ENCODE measurements at places on chromosomes 1 and 21. TPM values are rescaled to one million over a fixed set of nuclear protein-coding genes. Genes with fewer than 3 reads are reported as not detected.
A peak's percentile ranks its signal among the peaks of the same experiment; 100 is the strongest.

Gene S100A3
- polyA plus RNA-seq: 2.2 TPM

Gene HLX
- 9.4 TPM for polyA plus RNA-seq

Gene KCNQ4
- 1.1 TPM for polyA plus RNA-seq

Gene DEPDC1
- polyA plus RNA-seq: 0.42 TPM

Gene SPATA17
- 0.75 TPM for polyA plus RNA-seq

Gene SLAMF9
- polyA plus RNA-seq: not detected

Gene NGF
- polyA plus RNA-seq: 9.3 TPM

DNA sequence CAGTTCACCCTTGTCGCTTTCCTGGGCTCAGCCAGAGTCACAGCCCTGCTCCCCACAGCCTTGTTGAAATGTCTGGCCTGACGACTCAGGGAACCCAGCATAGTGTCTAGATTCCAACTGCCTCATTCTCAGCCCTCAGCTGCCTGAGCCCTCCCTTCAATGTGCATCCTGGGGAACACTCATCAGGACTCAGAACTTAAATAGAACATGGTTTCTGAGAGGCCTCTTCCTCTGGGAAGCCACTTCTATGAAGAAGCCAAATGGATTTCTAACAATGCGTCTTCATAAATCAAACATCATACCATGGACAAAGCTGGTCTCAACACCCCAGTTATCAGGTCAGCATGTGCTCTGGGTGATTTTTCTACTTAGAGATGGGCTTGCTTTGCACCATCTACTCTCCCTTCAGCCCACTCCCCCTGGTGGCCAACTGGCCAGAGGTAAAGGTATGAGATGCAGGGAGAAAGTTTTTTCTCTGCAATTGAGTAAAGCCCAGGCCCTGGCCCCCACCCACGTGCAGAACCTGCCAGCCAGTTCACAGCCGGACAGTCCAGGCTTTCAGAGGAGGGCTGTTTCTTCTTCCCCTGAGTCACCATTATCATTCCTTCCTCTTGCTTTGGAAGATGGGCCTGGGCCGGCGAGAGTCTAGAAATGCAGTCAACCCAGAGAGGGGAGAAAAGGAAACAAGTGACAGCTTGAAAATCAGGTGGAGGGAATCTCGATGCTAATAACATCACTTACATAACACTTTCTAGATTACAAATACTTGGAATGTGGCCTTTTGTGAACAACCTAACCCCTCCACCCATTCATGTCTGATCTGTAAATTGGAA is 32.1 kb downstream of the CD244 start:
- no peaks in the 10 kb centered on the region for H3K27me3 ChIP-seq
- no peak overlapping the region for H3K27ac ChIP-seq
- H3K4me1 ChIP-seq: no peaks in the 10 kb centered on the region
- DNase-seq: peak; percentile 45

DNA sequence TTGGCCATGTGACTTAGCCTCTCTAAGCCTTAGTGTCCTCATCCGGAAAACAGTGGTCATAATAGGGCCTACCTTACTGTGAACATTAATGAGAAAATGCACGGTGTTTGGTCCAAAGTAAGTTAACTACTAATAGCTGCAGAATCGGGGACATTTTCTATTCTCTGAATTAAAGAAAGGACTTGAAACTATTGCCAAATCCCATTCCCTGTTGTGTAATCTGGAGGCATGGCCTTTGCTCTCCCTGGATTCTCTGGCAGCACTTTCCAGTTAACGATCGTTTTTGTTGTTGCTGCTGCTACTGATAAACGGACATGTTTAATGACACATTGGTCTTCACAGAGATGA is 30.5 kb downstream of the FMO4 start:
- no peak overlapping the region for H3K27ac ChIP-seq
- H3K4me1 ChIP-seq: no peaks in the 10 kb centered on the region
- H3K36me3 ChIP-seq: no peaks in the 10 kb centered on the region
- no peaks in the 10 kb centered on the region for H3K27me3 ChIP-seq
- H3K4me3 ChIP-seq: no peak overlapping the region

DNA sequence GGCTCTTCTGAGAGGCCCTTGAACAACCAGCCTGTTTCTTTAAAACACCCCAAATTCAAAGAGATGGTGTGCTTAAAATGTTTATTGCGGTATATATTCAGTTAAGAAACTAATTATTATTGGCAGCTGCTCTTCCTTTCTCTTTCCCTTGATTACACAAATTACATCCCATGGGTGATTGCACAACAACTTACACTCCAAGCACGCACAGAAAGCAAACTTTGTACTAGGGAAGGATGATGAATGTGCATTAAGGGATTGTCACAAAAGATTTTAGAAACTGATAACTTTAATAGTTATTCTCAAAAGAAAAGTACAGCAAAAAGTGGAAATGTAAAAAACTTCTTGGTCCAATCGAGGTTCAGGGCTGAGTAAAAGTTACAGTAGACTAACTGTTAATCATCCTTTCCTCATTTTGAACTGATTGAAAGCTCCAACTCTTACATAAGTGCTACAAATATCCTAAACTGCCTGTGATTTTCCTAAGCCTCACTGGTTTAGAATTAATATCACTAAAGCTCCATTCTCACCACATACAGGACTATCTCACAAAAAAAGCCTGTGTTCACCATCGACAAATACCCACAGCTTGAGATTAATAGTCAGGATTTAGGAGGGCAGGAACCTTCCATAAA is 153.4 kb downstream of the TTLL7 start:
- H3K4me1 ChIP-seq: no peaks in the 10 kb centered on the region
- H3K36me3 ChIP-seq: no peaks in the 10 kb centered on the region
- H3K27ac ChIP-seq: no peak overlapping the region
- no peak for DNase-seq

- H3K36me3 ChIP-seq: no peaks in the 10 kb centered on the region
- no peak overlapping the region for H3K4me3 ChIP-seq
- no peak for DNase-seq
Measured at GRCh38 chr1:85151446-85151845, 49.4 kb downstream of the SYDE2 start.

DNA sequence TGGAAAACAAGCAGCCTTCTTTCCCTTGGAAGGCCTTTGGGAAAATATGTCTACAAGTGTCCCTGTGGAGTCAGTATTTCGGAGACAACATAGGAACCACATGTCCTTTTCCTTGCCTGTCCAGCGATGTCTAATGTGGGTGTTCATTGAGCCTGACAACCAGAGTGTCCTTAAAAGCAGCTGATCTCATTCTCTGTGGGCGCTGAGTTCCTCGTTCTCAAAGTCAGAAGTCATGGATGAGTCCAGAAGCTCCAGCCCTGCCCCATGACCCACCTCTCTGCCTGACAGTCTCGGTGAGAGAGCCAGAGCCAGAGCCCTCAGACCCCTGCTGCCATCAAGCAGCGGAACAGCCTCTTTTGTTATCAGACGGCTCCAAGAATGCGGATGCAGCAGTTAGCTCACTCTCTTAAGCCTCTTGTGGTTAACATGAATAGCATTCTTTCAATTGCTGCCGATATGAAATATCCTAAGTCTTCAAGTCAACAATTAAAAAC is 329.2 kb downstream of the TGFB2 start:
- no peaks in the 10 kb centered on the region for H3K36me3 ChIP-seq
- no peak overlapping the region for H3K27ac ChIP-seq
- peak; percentile 17 for DNase-seq

GRCh38 chr1:50521703-50522102 is 98.5 kb upstream of the DMRTA2 start:
- H3K36me3 ChIP-seq: no peaks in the 10 kb centered on the region
- H3K27ac ChIP-seq: no peak overlapping the region
- H3K4me1 ChIP-seq: no peaks in the 10 kb centered on the region

- no peak overlapping the region for H3K27ac ChIP-seq
- H3K4me3 ChIP-seq: no peak overlapping the region
- no peaks in the 10 kb centered on the region for H3K4me1 ChIP-seq
- DNase-seq: no peak
Measured at GRCh38 chr1:53535846-53536245, 76.6 kb downstream of the DMRTB1 start.

- no peaks in the 10 kb centered on the region for H3K27me3 ChIP-seq
- H3K4me3 ChIP-seq: no peak overlapping the region
- H3K4me1 ChIP-seq: no peaks in the 10 kb centered on the region
- no peak overlapping the region for H3K27ac ChIP-seq
Measured at GRCh38 chr1:201385299-201385891, 7.9 kb upstream of the TNNT2 start.

- no peak overlapping the region for H3K27ac ChIP-seq
- no peak overlapping the region for H3K4me3 ChIP-seq
- no peaks in the 10 kb centered on the region for H3K36me3 ChIP-seq
- peaks cover 3% of the 10 kb centered on the region for H3K4me1 ChIP-seq
- H3K27me3 ChIP-seq: no peaks in the 10 kb centered on the region
- DNase-seq: no peak
Measured at GRCh38 chr1:228794173-228794572, 58.9 kb downstream of the RHOU start.

- no peaks in the 10 kb centered on the region for H3K36me3 ChIP-seq
- no peak overlapping the region for H3K27ac ChIP-seq
- no peak overlapping the region for H3K4me3 ChIP-seq
- no peak for DNase-seq
Measured at GRCh38 chr1:1946540-1946939, 27.5 kb upstream of the TMEM52 start.

- no peaks in the 10 kb centered on the region for H3K27me3 ChIP-seq
- no peak overlapping the region for H3K27ac ChIP-seq
- H3K36me3 ChIP-seq: no peaks in the 10 kb centered on the region
Measured at GRCh38 chr21:41834252-41834925, 44.8 kb downstream of the PRDM15 start.

- H3K36me3 ChIP-seq: no peaks in the 10 kb centered on the region
- H3K4me1 ChIP-seq: no peaks in the 10 kb centered on the region
Measured at GRCh38 chr1:31221072-31221471, 18.6 kb downstream of the NKAIN1 start.

DNA sequence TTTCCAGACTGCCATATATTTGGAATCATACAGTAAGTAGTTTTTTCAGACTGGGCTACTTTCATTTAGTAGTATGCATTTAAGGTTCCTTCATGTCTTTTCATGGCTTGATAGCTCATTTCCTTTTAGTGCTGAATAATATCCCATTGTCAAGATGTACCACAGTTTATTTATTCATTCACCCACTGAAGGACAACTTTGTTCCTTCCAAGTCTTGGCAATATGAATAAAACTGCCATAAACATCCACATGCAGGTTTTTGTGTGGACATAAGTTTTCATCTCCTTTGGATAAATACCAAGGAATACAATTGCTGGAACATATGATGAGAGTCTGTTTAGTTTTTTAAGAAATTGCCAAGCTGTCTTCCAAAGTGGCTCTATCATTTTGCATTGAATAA is 366.4 kb upstream of the NFIA start:
- H3K4me3 ChIP-seq: no peak overlapping the region
- H3K4me1 ChIP-seq: no peaks in the 10 kb centered on the region
- no peaks in the 10 kb centered on the region for H3K27me3 ChIP-seq
- no peaks in the 10 kb centered on the region for H3K36me3 ChIP-seq
- DNase-seq: no peak
- H3K27ac ChIP-seq: no peak overlapping the region

GRCh38 chr1:185598332-185598731 is 135.9 kb upstream of the HMCN1 start:
- no peaks in the 10 kb centered on the region for H3K36me3 ChIP-seq
- no peak for DNase-seq
- H3K27ac ChIP-seq: no peak overlapping the region

- no peak overlapping the region for H3K4me3 ChIP-seq
- H3K27ac ChIP-seq: no peak overlapping the region
- no peaks in the 10 kb centered on the region for H3K36me3 ChIP-seq
- no peaks in the 10 kb centered on the region for H3K27me3 ChIP-seq
Measured at GRCh38 chr1:35451125-35451528, 106.1 kb downstream of the KIAA0319L start.

DNA sequence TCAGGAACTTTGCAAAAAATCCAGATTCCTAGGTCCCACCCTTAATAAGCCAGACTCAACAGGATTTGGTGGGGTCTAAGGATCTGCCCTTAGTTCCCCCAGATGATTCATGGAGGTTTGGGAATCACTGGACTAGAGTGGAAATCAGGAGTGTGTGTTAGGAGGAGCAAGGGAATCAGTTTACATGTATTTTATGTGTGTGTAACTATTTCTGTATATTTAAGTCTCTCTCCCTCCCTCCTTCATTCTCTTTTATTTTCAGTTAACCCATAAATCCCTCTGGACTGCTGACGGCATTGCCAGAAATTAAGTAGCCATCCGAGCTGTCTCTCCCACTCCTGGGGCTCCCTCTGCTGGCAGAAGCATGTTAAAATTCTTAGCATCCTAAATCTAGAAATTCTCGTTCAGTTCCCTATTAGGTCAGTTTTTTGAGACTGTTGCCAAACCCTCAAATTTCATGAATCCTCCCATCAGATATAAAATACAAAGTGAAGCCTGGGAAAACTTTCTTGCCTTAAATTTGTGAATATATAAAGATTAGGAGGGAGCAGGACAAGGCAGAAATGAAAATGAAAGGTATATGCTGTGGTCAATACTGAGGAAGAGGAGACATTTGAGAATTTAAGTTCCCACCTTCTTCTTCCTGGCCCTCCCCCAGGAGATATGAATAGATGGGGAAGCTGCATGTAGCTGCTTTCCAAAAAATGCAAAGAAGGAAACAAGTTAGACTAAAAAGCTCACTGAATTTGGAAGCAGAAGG is 11.7 kb upstream of the HSD11B1 start:
- H3K4me1 ChIP-seq: peaks cover 8% of the 10 kb centered on the region
- no peak overlapping the region for H3K27ac ChIP-seq
- H3K27me3 ChIP-seq: no peaks in the 10 kb centered on the region
- no peak overlapping the region for H3K4me3 ChIP-seq
- no peaks in the 10 kb centered on the region for H3K36me3 ChIP-seq

DNA sequence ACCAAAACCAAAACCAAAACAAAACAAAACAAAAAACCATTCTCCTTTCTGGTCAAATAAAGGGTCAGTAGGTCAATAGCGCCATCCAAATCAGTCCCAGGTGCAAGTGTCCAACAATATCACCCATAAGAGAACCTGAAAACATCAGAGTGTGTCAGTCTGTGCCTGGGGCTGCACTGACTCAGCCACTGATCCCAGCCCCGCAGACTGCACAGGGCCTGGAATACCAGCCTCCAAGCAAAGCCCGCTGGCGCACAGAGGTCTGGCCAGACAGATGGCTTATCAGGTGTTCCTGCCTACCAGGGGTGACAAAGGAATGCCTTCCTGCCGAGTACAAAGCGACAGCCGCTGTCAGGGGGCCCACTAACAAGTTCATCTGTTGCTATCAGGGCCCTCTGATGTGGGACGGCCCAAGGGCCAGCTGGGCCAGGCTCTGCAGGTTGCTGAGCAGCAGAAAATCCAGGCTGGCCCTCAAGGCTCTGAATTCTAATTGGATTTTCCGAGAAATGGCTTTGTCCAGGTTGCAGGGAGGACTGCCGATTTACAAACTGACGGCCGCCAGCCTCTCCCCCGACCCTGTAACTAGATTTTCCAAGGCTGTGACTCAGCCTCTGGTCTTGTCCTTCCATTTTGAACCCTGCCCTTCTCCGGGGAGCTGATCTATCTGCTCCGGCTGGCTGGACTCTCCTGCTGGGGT is 13.7 kb upstream of the TMEM51 start:
- H3K4me3 ChIP-seq: no peak overlapping the region
- H3K27me3 ChIP-seq: no peaks in the 10 kb centered on the region
- H3K27ac ChIP-seq: no peak overlapping the region
- H3K4me1 ChIP-seq: no peaks in the 10 kb centered on the region

Measured in ovary (tissue), 10 donors.